ENCODE measurements at places on chromosomes 2 and 18. TPM values are rescaled to one million over a fixed set of nuclear protein-coding genes. Genes with fewer than 3 reads are reported as not detected.

Gene ANKRD30BL
- not detected for total RNA-seq

Gene ANKRD53
- total RNA-seq, result 3.9 TPM

Gene TUBB8B
- total RNA-seq, result not detected

Gene KANSL1L
- total RNA-seq, result 154 TPM

Gene MGAT4A
- 20.4 TPM for total RNA-seq

DNA sequence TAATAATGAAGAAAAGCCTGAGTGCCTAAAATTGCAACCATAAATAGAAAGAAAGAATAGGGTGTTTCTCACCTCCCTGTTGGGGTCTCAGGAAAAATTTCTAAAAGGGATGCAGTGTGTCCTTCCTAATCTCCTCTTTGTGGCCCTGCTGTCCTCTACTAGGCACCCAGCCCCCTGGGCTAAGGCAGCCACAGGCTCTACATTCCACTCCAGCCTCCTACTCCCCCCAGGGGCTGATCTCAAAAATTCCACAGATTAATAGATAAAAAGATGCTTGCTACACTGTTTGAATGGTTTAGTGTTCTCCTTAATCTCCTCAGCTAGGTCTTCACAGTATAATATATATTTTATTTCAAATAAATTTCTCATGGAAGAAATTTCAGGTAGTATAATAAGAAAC is 17.6 kb downstream of the SATB2 start:
- DNase-seq, result no peak

- DNase-seq, result no peak
These were observed 251.3 kb downstream of the FAM210A start for GRCh38 chr18:13474907-13475545.

DNA sequence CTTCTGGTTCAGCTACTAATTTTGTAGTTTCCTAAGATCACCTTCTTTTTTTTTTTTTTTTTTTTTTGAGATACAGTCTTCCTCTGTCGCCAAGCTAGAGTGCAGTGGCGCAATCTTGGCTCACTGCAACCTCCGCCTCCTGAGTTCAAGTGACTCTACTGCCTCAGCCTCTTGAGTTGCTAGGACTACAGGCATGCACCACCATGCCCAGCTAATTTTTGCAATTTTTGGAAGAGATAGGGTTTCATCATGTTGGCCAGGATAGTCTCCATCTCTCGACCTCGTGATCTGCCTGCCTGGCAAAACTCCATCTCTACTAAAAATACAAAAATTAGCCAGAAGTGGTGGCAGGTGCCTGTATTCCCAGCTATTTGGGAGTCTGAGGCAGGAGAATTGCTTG is 301.5 kb upstream of the TFPI start:
- no peak for DNase-seq

DNA sequence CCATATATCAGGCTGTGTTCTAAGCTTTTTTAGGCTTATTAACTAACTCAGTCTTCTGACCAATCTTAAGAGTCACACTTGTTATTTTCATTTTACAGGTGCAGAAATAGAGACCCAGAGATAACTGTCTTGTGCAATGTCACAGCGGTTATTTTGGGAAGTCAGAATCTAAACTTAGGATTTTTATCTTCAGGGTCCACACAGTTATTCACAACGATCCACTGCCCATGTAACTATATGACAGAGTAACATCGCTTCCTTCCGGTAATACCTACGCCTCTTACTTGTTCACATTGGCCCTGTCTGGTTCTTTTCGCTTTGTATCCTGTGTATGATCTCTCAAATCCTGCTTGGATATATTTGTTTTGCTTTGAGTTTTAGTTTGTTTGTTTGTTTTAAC is 631.7 kb downstream of the LRP1B start:
- DNase-seq, result no peak

DNA sequence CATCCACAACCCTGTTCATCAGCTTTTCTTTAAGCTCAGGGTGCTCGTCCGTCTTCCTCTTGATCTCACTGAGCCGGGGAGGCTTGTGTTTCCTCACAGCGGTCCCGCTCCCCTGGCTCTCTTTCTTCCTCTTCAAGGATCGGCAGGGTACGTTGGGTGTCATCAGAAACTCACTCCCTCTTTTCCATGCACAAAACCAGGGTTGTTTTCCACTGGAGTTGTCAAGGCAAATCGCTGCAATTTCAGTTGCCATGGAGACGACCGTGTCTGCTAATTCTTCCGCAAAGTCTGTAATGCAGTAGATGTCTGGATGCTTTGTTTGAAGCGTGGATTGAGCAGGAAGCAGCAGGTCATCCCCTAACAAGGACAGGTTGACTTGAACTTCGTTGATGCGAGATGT is 146.4 kb downstream of the DAW1 start:
- no peak for DNase-seq

GRCh38 chr2:112666761-112667122 is 21.0 kb downstream of the SLC20A1 start:
- no peak for DNase-seq

DNA sequence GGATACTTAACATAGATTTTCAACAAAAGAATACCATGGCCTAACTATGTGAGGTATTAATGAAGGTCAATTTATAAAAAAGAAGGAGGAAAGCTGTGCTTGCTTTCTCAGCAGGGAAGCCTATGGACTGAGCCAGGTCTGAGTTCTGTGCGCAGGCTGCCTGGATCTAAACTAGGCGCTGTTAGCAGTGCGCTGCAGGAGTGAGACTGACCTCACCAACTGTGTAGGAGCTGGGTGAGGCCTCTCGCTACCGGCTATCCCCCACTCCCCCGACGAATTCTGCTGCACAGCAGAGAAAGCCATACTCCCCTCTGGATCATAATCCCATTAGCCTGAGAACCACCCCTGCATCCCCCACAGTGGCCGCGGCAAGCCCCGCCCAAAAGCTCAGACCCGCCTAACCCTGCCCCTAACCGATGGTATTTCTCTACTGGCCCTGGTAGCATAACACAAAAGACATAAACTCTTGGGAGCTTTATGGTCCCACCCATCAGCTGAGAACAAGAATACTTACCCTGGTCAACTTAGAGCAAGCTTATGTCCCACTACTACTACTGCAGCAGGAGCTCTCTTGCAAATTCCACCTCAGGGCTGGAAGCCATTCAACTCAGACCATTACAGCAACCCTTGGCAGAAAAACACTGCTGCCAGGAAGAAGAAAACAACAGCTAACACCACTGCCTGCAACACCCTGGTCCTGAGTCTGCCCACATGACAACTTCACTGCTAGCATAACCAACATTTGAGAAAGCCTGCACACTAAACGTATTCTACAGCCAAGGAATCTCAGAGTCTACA is 28.0 kb downstream of the SULT1C2 start:
- no peak for DNase-seq

DNA sequence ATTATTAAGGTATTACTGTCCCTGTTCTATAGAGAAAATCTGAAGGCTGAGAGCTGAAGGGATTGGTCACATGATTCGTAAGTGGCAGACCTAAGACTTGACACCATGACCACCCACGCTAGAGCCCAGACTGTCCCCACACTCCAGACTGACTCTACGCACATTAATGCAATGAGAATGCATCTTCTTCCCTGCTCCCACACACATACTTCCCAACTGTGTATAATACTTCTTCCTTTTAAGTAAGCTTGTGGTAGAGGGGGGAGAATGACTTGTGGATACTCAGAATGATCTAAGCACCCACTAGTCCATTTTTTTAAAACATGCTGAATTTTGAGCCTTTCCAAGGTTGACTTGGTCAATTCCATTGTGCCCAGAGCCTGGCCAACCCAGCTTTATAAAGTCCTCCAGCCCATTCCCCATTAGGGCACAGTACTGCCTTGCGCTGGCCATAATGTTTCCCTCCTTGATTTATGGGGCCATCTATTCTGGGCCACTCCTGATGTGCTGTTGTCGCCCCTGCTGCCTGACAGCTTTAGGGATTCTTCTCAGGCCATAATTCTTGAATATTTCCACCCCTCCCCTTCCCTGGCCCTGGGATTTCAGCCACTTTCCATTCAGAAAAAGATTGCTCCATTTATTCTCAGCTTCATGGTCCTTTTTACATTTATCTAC is 28.7 kb downstream of the ALK start:
- no peak for DNase-seq

DNA sequence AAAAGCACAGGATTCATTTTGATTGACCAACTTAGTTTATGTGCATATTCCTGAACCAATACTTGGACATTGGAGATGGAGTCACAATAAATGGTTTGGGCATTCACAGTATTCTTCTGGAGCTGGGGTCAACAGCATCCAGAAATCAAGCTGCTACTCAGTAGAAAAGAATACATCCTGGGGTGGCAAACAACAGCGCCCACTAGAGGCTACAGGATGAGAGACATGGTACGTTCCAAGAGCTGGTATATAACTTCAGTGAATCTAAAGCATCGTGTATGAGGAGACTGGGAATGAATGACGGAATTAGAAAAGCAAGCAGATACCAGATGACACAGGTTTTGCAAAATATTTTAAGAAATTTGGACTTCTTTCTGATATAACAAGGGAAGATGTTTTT is 142.9 kb upstream of the FIGN start:
- peak; percentile 10 for DNase-seq

DNA sequence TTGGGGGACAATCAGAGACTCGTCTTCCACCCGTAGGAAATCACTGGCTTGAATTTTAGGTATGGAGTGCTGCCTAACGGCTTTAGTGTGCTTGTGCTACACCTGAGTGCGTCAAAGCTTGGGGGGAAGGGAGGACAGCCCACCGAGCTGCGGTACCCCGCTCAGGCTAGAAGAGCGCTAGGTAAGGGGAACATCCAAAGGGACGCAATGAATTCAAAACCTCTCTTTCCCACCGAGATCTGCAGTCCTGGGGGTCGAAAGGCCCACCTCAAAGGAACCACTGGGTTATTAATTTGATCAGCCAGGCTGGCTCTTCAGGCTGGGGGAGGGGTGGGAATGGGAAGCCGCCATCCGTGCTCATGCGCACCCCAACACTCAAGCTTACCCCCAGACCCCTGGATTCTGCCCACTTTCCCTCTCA is 2.7 kb downstream of the EPHA4 start:
- peak; percentile 12 for DNase-seq

All from thyroid gland (tissue), 4 donors.